ENCODE measurements at places on chromosomes 13 and 19.

DNA sequence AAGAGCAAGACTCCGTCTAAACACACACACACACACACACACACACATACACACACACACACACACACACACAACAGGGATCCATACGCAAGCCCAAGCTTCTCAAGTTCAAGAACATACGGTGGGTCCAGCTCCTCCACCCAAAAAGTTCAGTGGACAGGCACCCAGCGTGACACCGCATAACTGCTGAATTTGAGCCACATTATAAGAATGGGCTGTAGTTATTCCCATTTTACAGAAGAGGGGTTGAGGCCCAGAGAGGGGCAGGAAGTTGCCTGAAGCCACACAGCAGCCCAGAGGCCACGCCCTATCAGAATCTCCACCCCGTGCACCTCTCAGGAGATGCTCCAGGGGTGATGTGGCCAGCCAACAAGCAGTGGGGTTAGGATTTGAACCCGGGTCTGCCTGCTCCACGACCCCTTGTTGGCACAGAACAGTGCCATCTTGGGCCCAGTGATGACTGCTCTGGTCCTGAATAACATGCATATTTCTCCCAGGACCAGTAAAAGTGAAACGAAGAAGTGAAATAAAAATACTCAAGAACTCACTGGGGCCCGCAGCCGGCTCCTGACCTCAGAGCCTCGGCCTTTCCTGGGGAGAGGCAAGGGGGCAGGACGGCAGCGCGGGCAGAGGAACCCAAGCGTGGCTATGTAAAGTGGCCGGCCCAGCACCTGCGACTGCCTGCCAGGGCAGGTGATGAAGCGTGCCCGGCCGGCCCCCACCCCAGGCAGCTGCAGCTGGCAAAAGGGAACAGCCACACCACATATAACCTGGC, 61.9 kb downstream of the AP1M1 start:
- H3K4me3 ChIP-seq, result no peak overlapping the region
- no peaks in the 10 kb centered on the region for H3K36me3 ChIP-seq
- peaks cover 36% of the 10 kb centered on the region for H3K27me3 ChIP-seq
- DNase-seq, result no peak

DNA sequence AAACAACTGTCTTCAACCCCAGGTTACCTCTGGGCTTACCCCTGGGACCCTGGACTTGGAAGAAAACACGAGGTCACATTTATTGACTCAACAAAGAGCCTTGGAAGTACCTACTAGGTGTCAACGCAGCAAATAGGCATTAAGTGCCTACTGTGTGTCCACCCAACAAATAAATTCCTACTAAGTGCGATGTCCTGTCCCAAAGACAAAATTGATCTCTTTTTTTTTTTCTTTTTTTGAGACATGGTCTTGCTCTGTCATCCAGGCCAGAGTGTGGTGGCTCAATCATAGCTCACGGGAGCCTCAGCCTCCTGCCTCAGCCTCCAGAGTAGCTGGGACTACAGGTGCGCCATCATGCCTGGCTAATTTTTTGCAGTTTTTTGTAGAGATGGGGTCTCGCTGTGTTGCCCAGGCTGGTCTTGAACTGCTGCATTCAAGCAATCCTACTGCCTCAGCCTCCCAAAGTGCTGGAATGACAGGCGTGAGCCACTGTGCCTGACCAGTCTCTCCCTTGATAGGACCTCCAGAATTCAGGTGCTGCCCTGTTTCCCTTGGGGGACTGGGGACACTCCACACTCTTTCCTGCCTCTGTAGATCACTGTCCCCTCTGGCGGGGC, 589 bp upstream of the S1PR2 start:
- DNase-seq, result no peak
- H3K27me3 ChIP-seq, result peaks cover 3% of the 10 kb centered on the region
- peaks cover 44% of the 10 kb centered on the region for H3K4me1 ChIP-seq
- H3K27ac ChIP-seq, result peak overlapping the region; percentile 91

GRCh38 chr13:29384466-29384865, 211.0 kb downstream of the SLC7A1 start:
- no peak for DNase-seq
- H3K4me3 ChIP-seq, result no peak overlapping the region
- no peak overlapping the region for H3K27ac ChIP-seq
- no peaks in the 10 kb centered on the region for H3K36me3 ChIP-seq
- H3K4me1 ChIP-seq, result no peaks in the 10 kb centered on the region
- peaks cover 5% of the 10 kb centered on the region for H3K27me3 ChIP-seq

DNA sequence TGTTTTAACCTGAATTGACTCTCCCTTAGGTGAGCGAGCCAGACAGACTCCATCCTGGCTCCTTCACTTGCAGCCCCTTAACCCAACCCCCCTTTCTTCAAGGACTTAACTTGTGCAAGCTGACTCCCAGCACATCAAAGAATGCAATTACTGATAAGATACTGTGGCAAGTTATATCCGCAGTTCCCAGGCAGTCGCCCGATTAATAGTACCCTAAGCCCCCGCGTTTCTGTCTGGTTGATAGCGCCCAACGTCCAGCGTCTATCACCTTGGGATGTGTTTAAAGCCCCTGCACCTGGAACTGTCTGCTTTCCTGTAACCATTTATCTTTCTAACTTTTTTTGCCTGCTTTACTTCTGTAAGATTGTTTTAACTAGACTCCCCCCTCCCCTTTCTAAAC, 6.2 kb downstream of the HSD17B14 start:
- H3K27ac ChIP-seq, result peak overlapping the region; percentile 93
- DNase-seq, result no peak
- H3K4me1 ChIP-seq, result peaks cover 17% of the 10 kb centered on the region
- H3K27me3 ChIP-seq, result peaks cover 3% of the 10 kb centered on the region
- no peak overlapping the region for H3K4me3 ChIP-seq
- H3K36me3 ChIP-seq, result peaks cover 47% of the 10 kb centered on the region

- no peak overlapping the region for H3K27ac ChIP-seq
- no peak overlapping the region for H3K4me3 ChIP-seq
- no peaks in the 10 kb centered on the region for H3K4me1 ChIP-seq
- H3K27me3 ChIP-seq, result no peaks in the 10 kb centered on the region
Measured at GRCh38 chr13:49082653-49083536, 107.2 kb downstream of the FNDC3A start.

DNA sequence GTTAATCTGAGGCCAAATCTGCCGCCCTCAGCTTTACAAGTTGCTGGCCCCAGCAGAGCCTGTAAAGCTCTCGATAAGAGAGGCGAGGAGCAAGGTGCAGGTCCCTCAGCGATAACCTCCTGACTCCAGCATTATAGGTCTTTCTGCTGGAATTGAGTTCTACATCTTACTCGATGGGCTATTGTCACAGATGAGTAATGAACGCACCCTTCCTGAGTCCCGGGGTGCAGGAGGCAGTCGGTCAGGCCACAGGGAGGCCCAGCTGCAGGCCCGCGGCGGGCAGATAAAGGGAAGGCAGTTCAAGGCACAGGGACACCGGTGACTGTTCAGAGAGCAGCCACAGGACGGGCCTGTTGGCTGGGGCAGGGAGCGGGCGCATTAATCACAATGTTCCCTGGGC, 157.6 kb upstream of the OBI1 start:
- H3K4me3 ChIP-seq, result no peak overlapping the region
- H3K27ac ChIP-seq, result no peak overlapping the region
- DNase-seq, result no peak
- peaks cover 4% of the 10 kb centered on the region for H3K27me3 ChIP-seq
- peaks cover 17% of the 10 kb centered on the region for H3K4me1 ChIP-seq

- H3K27ac ChIP-seq, result peak overlapping the region; percentile 31
- H3K4me3 ChIP-seq, result peak overlapping the region; percentile 80
- peak; percentile 31 for DNase-seq
- H3K4me1 ChIP-seq, result peaks cover 42% of the 10 kb centered on the region
- H3K36me3 ChIP-seq, result no peaks in the 10 kb centered on the region
Measured at GRCh38 chr19:16825312-16826052, 3.7 kb upstream of the SIN3B start.

GRCh38 chr19:5070930-5071329, 102.0 kb downstream of the KDM4B start:
- H3K4me1 ChIP-seq, result peaks cover 42% of the 10 kb centered on the region
- DNase-seq, result no peak
- peaks cover 18% of the 10 kb centered on the region for H3K36me3 ChIP-seq

DNA sequence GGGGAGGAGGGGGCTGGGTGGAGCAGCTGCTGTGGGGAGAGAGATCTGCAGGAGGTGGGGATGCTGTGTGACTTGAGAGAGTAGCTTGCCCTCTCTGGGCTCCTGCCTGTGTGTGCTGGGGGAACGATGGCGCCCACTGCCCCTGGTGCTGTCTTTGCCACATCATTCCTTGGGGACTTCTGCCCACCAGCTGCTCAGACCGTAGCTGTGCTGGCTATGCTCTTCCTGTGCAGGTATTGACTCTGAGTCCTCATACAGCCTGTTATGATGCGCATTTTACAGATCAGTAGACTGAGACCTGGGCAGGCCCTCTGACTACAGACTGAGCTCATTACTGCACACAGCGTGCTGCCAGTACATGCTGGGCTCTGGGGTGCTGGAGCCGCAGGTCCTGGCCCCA, 51.1 kb downstream of the DNM2 start:
- no peaks in the 10 kb centered on the region for H3K27me3 ChIP-seq

DNA sequence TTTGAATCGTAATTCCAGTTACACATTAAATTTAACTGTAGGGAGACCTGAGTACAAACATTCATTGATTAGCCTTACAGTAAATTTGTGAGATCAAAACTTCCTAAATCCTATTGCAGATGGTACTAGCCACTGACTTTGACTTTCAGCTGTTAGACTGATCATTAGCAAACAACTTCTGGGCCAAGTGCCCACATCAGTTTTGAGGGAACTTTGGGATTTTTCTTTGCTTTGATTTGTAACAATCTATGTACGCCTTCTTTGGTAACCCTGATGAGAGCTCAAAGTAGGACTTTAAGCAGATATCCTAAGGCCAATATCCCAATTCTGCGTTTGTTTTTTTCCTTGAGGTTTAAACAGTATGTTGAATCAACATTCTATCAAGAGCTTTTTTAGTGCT, 131.5 kb downstream of the DLEU7 start:
- H3K27me3 ChIP-seq, result peaks cover under 1% of the 10 kb centered on the region
- peaks cover 14% of the 10 kb centered on the region for H3K36me3 ChIP-seq
- no peak for DNase-seq
- no peak overlapping the region for H3K27ac ChIP-seq
- peaks cover 34% of the 10 kb centered on the region for H3K4me1 ChIP-seq

DNA sequence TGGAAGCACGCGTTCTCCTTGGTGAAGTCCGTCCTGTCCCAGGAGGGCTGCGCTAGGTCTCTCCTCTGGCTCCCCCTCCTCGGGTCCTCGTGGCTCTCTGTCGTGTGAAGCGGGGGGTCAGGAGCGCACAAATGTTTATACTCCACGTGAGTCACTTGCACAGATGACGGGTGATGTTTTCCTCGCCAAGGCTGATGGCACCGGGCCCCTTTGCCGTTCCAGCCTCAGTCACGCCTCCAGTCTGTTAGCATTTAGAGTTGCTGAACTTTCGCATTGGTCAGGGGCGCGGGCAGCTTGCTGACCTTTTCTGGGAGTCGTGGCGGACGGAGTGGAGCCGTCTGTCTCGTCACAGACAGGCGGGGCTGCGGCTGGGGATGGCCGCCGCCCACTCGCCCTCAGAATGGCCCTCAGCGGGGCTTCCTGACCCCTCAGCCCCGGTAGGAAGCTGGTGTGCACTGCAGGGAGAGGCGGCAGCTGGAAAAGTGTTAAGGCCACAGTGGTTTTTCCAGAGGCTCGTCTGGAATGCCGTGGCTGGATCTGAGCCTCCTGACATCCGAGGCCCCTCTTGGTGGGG, 13.7 kb downstream of the KLHL26 start:
- H3K4me3 ChIP-seq, result peak overlapping the region; percentile 30
- H3K27ac ChIP-seq, result peak overlapping the region; percentile 85
- H3K36me3 ChIP-seq, result no peaks in the 10 kb centered on the region
- peaks cover 3% of the 10 kb centered on the region for H3K27me3 ChIP-seq
- DNase-seq, result peak; percentile 54

GRCh38 chr19:9936326-9937000, at the start of gene OLFM2:
TSS of gene OLFM2 (minus strand) at chr19:9936515. CDS start at chr19:9936366, 149 bp downstream.
- peaks cover 22% of the 10 kb centered on the region for H3K4me1 ChIP-seq
- H3K27me3 ChIP-seq, result peaks cover 51% of the 10 kb centered on the region
- H3K36me3 ChIP-seq, result no peaks in the 10 kb centered on the region
- DNase-seq, result peak; percentile 86
- H3K27ac ChIP-seq, result peak within 1 kb of the TSS; percentile 17
- peak within 1 kb of the TSS; percentile 96 for H3K4me3 ChIP-seq

- no peak overlapping the region for H3K4me3 ChIP-seq
- DNase-seq, result no peak
- no peaks in the 10 kb centered on the region for H3K36me3 ChIP-seq
Measured at GRCh38 chr13:111423168-111423785, 102.8 kb downstream of the TEX29 start.

- peak overlapping the region; percentile 70 for H3K4me3 ChIP-seq
- H3K27me3 ChIP-seq, result peaks cover 10% of the 10 kb centered on the region
- no peaks in the 10 kb centered on the region for H3K36me3 ChIP-seq
- H3K4me1 ChIP-seq, result peaks cover 80% of the 10 kb centered on the region
Measured at GRCh38 chr13:114129649-114130062, 2.8 kb downstream of the RASA3 start.

DNA sequence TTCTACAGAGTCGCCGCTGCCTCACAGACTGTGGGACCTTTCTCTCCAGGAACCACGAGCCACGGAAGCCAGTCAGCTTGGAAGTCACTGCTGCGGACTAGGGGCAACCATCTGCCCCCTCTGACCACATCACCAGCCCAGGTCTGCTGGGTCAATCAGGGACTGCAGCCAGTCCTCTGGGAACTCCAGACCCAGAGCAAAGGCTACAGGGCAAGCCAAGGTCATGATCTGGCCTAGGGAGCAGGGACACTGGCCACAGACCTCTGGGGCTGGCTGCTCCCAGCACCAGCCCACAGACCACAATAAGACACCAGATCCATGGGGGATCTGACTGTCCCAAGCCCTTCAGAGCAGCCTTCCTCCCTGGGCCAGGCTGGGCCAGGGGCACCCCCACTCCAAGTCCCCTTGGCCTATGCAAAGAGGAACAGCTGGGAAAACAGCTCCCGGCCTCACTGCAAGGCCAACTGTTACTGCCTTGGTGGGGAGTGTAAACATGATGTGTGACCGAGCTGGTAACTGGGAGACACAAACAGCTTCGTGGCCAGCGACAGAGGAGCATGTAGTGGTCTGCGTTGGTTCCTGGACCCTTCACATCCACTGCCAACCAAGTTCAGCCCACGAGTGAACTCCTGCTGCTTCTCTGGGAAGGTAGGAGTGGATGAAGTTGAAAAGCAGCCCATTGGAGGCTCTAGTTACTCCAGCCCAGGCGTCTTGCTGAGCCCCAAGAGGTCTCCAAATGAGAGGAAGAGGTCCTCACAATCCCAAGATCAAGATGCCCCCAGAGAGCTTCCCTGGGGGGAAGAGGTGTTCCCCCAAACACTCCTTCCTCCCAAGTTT, 1.5 kb downstream of the AKT2 start:
- peak overlapping the region; percentile 97 for H3K27ac ChIP-seq
- no peak for DNase-seq
- peak overlapping the region; percentile 95 for H3K4me3 ChIP-seq
- H3K4me1 ChIP-seq, result peaks cover 79% of the 10 kb centered on the region
- H3K27me3 ChIP-seq, result no peaks in the 10 kb centered on the region

GRCh38 chr13:38803531-38803930, 116.7 kb downstream of the FREM2 start:
- H3K27ac ChIP-seq, result no peak overlapping the region
- H3K4me3 ChIP-seq, result no peak overlapping the region
- DNase-seq, result no peak

- no peak overlapping the region for H3K4me3 ChIP-seq
- no peak for DNase-seq
- no peaks in the 10 kb centered on the region for H3K4me1 ChIP-seq
- peaks cover 3% of the 10 kb centered on the region for H3K27me3 ChIP-seq
- H3K27ac ChIP-seq, result no peak overlapping the region
- H3K36me3 ChIP-seq, result no peaks in the 10 kb centered on the region
Measured at GRCh38 chr13:111382877-111383276, 62.4 kb downstream of the TEX29 start.
